Activated CD8-positive, alpha-beta memory T cell treated with anti-CD3 and anti-CD28 coated beads for 24 hours (primary cell): ENCODE measurements at places on chromosomes 2 and 18.
A peak's percentile ranks its signal among the peaks of the same experiment; 100 is the strongest.

DNA sequence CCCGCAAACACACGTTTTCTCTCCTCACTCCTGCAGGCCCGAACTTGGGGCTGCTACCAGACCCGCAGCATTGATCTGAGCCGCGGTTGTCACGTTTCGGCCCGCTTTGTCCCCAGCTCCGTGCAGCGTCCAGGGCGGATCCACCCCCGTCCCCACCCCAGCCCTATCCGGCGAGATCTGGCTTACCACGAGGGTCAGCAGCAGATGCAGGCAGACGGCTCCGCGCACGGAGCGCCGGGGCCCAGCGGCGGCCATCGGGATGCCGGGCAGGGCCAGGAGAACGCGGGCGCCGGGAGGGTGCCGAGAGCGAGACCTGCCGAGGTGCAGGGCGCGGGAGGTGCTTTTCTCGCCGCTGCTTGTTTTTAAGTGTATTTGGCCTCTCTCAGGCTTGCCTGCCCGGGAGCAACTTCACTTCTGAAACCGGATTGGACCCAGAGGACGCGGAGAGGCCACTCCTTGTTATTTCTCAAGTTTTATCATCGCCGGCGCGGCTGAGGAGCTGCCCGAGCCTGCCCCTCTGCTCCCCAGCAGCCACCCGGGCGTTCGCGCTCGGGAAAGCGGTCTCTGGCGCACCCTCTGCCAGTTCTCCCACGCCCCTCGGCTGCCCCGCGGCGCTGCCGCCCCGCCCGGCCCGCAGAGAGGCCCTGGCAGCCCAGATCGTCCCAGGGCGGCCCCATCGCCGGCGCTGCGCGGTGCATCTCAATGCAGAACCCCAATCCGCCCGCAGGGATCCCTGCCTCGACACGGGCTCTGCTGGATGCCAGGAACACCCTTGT is at the start of gene DSC3:
TSS of gene DSC3 (minus strand) at position 337 of the 776 bp plus-strand sequence. CDS start at position 255, 82 bp downstream.
- no peak for DNase-seq

GRCh38 chr2:115939902-115940301 is 1497.5 kb downstream of the DPP10 start:
- no peak for DNase-seq

DNA sequence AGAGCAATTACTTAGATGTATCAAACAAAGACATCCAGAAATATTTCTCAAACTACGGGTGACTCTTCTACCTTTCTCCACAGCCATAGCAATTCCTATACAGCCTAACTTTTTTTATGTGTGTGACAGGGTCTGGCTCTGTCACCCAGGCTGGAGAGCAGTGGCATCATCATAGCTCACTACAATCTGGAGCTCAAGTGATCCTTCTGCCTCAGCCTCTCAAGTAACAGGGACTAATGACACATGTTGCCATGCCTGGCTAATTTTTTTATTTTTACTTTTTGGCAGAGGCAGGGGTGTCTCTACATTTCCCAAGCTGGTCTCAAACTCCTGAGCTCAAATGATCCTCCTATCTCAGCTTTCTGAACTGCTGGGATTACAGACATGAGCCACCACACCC is 328.9 kb upstream of the NT5C1B start:
- no peak for DNase-seq

GRCh38 chr2:183868707-183869106 is 729.6 kb upstream of the ZNF804A start:
- DNase-seq, result no peak

DNA sequence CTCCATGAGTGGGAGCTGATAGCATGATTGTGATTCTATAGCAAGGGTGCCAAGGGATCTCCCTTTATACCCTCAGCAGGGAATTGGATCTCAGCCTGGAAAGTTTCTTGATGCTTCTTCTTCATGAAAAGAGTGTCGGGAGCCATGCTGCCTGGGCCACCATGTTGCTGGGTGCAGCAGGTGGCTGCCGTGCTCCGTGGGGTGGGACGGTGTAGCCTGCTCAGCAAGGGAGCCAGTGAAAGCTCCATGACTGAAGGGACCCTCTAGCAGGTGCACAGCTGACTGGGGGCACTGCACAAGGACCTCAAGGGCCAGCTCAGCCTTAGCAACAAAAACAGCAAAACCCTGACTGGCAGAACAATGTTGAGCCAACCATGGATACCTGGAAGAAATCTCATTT is 368.9 kb upstream of the HS6ST1 start:
- no peak for DNase-seq

GRCh38 chr2:233464056-233464455 is 102.5 kb downstream of the USP40 start:
- no peak for DNase-seq

DNA sequence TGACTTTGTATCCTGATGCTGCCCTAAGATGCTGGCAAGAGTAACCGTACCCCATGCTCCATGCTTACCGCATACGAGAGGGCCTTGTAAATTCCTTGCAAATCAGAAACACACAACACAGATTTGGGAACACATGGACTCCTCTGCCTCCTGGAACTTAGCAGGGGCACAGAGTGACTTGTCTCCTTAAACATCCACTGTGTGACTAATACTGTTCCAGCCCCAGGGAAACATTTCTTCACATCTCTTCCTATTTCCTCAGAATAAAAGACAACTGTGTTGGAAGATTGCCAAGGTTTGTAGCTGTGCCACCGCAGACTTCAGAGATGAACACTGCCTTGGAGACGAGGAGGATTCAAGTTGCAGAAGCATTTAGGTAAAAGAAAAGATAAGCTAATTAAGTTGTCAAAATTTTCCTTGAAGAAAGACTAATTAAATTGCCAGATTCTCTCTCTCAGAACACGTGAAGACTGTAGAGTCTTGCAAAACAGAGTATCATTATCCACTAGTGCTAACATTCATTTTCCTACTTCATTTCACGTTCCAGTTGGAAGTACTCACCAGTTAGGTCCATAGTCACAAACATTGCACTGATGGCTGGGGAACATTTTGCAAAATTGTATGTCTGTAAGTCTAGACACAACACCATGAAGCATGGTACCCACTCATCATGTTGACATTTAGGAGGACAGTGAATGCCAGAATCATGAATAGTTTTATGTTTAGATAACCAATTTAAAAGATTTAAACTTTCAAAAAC is 188.8 kb downstream of the TSN start:
- DNase-seq, result no peak

DNA sequence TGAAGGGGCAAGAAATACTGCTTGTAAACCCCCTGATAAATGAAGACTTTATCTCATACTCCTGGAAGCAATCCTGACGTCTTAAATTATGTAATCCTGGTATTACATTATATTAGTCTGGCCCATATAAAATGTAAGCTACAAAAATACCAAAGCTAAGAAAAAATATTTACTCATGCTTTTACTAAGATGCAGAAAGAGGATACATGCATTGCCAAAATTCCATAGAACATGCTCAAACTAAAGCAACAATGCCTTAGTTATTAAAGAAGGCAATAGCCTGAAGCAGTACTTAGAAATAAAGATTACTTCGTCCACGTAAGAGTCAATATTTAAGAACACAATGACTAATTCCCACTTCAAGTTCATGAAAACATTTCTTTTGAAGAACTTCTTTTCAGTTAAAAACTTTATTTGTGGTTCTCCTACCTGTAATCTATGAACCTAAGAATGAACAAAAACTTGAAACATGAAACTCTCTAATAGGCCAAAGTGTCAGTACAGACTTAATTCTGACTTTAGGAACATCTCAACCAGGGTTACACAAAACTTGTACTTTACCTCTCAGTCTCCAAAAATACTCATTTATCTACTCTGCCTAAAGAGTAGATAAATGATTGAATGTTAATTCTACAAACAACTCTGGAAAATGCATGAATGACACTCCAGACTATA is 117.3 kb downstream of the THADA start:
- no peak for DNase-seq

- no peak for DNase-seq
These were observed 11.4 kb upstream of the GAREM1 start for GRCh38 chr18:32482117-32482516.

GRCh38 chr2:109636317-109636716 is 22.2 kb downstream of the SOWAHC start:
- no peak for DNase-seq

DNA sequence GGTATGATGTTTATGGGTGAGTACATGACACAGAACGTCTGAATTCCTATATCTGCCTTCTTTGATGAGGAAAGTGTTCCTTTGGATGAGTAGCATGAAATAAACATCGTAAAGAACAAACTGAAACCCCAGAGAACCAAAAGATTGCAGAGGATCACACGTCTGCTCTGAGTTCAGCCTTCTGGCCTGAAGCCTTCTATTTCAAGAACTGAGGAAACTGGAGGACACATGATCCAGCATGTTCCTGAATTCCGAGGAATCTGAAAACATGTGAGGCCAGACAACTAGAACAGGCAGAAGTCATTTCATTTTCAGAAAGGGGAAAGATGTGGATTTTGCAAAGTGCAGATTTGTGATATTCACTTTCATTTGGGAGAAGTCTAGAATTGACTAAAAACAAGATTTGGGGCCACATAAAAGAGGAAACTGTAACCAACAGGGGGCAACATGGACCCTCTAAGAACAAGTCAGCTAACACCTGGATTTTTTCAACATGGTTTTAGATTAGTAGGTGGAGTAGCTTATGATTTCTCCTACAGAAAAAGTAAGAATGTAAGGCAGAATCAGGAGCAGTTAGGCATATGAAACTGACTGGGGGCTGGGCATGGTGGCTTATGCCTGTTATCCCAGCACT is 8.3 kb downstream of the SULT6B1 start:
- no peak for DNase-seq

DNA sequence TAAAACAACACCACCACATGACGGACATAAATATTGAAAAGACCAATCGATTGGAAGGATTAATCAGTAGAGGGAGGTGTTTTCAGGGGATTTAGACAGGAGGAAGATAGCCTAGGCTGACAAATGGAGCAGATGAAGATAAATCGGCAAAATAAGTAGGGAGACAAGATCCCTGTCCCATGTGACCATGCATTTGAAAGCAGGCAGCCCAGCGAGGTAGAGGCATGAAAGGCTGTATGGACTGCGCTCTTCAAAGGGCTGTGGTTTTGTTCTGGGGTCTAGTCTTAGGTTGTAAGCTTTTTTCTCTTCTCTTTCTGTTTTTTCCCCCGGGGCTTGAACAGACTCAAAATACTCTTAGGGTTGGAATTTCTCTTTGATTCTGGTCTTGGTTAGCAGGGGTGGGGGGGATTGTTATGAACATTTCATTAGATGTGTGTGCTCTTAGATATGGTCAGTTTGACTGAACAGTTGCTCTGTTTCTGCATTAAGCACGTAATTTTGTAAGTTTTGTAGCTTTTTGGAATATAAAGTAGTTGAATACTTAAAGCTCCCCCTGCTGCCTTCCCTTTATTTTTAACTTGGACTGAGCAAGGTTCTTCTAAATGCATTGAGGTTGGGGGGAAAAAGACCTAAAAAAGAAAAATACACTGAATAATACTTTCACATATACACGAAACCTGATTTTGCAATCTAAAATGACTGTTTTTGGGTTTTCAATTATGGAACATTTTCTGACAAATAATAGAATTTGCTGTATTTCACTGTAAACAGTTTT is 32.2 kb downstream of the ZNF532 start:
- no peak for DNase-seq

- no peak for DNase-seq
These were observed 102.6 kb upstream of the NDUFV2 start for GRCh38 chr18:8999872-9000271.

GRCh38 chr18:9604348-9604747 is 10.0 kb downstream of the PPP4R1 start:
- no peak for DNase-seq

DNA sequence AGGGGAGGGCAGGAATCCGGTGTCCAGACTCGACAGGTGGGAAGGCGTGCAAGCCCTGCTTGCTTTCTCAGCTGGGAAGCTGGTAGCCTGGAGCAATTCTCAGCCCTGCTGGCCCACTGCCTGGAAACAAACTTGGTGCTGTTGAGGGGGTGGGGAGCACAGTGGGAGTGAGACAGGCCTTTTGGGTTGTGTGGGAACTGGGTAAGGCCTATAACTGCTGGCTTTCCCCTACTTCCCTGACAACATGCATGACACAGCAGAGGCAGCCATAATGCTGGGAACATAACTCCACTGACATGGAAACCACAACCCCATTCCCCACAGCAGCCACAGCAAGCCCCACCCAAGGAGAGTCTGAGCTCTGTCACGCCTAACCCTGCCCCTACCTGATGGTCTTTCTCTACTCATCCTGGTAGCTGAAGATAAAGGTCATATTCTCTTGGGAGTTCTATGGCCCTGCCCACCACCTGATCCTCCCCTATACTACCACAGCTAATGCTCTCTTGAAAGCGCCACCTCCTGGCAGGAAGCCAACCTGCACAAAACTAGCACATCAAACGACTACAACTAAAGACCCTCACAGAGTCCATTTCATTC is 122.9 kb upstream of the ACVR1C start:
- DNase-seq, result peak; percentile 64

DNA sequence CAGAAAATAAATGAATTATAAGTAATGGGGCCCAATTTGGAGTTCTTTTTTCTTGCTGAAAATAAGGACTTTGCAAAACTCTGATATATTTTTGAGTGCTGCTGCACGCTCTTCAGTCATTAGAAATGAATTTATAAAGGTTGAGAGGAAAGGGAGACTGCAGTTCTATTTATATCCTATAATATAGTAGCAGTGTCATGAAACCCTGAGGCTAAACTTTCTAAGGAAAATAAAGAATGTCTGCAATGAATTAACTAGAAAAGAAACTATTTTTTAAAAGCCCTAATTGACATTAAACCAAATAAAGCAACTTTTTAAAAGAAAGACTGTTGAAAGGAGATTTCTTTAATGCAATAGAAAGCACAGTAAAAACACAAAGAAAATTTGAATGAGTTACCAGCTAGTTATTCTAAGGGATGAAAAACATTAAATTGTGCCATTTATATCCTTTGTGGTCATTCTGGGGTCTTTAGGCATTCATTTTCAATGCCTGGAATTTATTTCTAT is 1072.8 kb upstream of the TMEFF2 start:
- no peak for DNase-seq

GRCh38 chr2:119671016-119671415 is 8.0 kb upstream of the TMEM177 start:
- DNase-seq, result no peak

DNA sequence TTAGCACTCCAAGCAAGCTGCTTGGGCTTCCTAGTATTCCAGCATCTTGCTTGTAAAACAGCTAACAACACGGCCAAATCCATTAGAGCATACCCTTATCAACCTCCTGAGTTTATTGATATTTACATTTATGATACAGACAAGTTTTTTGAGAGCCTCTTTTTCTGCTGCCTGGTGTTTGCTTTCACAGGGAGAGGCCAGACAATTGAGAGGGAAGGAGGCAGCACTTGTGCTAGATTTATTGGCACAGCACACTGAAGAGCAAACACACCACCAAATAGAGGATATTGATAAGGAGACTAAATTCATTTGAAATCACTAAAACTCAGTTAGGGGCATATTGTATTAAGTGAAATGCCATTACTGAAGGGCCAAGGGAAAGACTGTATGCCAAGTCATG is 1142.3 kb upstream of the FANCL start:
- no peak for DNase-seq

- DNase-seq, result no peak
These were observed 120.8 kb downstream of the LTBP1 start for GRCh38 chr2:33067598-33067997.

- no peak for DNase-seq
These were observed 75.1 kb upstream of the MAP4K4 start for GRCh38 chr2:101622210-101623030.

GRCh38 chr2:213958086-213958485 is 452.8 kb upstream of the VWC2L start:
- DNase-seq, result no peak

- DNase-seq, result no peak
These were observed 4.8 kb upstream of the TTC39C start for GRCh38 chr18:24009651-24010333.

GRCh38 chr18:23550898-23551297 is 35.4 kb downstream of the NPC1 start:
- DNase-seq, result no peak
